ENCODE measurements at places on chromosomes 6 and 20.

- DNase-seq, result no peak
Observed at GRCh38 chr20:2618815-2619214, 33.6 kb upstream of the NOP56 start.

GRCh38 chr6:148943451-148943850 lies 196.6 kb downstream of the UST start:
- DNase-seq, result no peak

- DNase-seq, result no peak
Observed at GRCh38 chr6:31057426-31058003, 47.2 kb downstream of the MUC22 start.

DNA sequence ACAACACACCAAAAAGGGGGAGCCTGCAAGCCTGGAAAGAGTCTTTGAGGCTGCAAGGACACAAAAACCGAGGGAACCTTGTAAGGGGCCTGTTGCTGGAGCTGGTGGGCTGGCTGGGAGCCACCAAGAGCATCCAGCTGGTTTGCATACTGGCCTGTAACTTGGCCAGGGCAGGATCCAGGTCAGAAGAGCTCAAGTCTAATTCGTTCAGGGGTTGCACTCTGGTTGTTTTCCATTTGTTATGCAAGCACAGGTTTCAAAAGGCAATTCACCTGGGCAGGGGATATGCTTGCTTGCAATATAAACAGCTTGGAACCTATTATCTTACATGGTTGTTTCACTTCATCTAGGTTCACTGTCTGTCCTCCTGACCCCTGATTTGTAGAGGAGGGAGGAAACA lies 98.3 kb upstream of the GCM1 start:
- no peak for DNase-seq

GRCh38 chr20:62200491-62201172 lies 17.8 kb downstream of the MTG2 start:
- no peak for DNase-seq

DNA sequence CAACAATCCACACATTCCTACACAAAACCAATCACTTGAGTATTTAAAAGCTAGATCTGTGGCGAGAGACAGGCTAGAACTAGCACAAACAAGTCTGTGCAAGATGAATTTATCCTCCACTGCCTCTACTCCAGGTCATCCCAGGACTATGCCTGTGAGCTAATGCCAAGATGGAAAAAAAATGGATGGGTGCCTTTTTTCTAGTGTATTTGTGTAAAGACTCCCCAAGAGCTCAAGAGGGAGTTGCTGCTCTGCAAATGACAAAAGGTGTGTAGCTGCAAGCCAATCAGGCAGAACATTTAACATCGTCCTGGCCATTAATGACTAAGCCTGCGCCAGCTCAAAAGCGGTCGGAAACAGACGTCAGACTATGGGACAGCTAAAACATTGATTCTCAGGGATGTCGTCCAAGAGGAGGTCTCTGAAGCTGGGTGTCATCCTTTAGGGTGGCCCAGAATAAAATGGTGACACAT lies 21.9 kb downstream of the ATXN1 start:
- DNase-seq, result no peak

DNA sequence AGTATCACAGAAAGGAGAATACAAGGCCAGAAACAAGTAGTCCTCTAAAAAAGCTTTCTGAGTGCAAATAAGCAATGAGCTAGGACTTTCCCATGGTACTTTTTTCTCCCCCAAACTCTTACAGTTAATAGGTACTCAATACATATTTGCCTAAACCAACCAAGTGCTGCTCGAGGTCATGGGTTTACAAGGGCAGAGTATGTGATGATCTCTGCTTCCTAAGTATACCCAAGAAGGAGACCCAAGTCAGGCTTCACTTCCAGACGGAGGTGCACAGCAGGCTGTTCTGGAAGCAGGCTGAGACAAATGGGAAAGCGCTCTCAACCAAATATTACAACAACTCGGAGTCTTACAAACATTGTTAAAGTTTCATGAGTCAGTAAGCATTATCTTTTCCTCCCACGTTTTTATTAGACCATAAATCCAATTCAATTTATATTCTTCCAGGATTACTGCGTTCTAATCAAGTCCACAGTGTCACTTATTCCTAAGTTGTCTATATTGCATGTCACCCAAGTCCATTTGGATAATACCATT lies 8.1 kb downstream of the FYN start:
- no peak for DNase-seq

DNA sequence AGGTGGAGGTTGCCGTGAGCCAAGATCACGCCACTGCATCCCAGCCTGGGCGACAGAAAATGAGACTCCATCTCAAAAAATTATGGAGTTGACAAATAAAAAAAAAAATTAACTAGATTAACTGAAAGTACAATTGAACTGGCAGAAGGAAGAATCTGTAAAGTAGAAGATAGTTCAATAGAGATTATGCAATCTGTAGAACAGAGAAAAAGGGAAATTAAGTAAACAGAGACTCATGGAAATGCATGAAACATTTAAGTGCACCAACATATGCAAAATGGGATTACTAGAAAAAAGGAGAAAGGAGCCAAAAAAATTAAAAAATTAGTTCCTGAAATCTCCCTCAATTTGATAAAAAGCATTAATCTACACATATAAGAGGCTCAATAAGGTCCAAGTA lies 188.8 kb upstream of the KHDRBS2 start:
- DNase-seq, result no peak

- DNase-seq, result no peak
Observed at GRCh38 chr20:19937651-19938420, 79.3 kb upstream of the NAA20 start.

GRCh38 chr6:166852451-166852975 lies 103.8 kb downstream of the RNASET2 start:
- DNase-seq, result no peak

DNA sequence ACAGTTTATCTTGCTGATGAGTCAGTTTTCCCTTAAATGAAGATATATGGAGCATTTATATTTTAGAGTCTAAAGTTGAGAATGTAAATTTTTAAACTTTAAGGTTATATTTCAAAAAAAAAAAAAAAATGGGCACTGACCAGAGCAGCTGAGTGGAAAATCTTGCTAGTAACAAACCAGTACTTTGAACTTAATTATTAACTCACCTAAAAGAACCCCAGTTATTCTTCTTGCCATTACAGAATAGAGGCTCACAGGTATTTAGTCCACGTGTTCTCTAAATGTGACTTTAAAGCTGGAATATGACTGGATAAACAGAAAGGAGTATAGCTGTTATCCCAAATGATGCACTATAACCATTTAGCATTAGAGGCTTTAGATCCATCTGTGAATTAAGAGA lies 178.4 kb downstream of the COL9A1 start:
- DNase-seq, result no peak

- no peak for DNase-seq
Observed at GRCh38 chr20:58967652-58968429, 13.2 kb upstream of the NELFCD start.

DNA sequence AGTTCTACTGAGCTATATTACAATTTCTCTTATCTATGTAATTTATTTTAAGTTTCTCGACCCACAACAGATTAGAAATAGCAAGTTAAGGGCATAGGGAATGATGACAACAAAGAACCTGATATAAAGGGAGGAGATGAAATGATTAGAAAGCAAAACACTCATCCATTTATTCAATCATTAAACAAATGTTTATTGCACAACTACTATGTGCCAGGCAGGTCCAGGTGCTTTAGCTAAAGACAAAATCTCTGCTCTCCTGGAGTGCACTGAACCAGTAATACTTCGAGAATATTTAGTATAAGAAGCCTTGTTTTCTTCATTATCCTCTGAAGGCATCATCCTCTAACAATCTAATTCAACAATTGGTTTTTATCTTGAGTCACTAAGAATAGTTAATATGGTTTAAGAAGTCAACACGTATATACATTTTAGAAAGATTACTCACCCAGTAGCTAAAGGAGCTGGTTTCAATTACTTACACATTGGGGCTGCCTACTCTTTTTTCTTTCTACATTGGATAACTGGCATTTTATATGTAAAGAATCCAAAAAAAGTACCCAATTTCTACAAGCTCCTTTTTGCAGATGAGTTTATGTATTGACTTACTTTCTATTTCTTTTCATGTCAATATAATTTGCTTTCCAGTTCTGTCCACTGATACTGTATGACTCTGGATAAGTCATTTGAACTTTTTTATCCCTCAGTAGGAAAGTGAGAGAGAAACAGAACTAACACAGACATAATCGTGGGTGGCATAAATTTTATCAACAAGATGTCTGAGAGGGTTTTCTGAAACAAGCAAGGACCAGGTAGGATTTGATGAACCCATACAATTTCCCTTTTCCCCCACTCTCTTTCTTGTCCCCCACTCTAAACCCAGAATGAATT lies 312.6 kb downstream of the CLIC5 start:
- no peak for DNase-seq

DNA sequence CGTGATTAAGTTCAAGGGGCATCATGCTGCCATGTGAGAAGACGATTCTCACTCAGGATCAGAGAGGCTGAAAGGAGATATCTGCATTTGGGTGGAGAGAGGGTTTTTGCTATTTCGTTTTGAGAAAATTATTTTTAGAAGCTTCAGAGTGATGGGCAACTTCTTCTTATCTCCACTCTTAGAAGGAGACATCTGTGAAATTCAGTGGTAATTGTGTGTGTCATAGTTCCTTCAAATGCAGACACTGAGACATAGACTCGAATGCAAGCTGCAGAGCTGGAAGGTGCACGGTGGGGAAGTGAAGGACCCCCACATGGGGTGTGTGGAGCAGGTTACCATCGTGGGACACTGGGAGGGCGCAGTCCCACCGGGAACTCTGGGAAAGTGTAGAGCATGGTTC lies 116.8 kb downstream of the PRND start:
- DNase-seq, result no peak

DNA sequence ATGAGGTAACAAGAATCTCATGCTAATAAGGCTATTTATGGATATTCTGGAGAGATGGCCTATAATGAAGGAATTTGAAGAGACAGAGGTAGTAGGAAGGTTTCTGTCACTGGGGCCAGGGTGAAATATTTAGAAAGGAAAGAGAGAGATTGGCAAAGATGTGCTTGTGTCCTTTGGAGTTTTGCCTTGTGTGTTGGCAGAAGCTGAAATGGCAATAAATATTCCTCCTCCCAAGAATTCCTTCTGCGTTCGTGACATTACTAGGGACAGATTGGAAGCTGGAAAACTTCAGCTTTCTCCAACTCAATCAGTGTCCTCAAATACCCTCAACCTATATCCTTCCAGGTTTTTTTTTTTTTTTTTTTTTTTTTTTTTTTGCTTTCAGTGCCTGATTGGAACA lies 6.3 kb downstream of the SAMD5 start:
- no peak for DNase-seq

DNA sequence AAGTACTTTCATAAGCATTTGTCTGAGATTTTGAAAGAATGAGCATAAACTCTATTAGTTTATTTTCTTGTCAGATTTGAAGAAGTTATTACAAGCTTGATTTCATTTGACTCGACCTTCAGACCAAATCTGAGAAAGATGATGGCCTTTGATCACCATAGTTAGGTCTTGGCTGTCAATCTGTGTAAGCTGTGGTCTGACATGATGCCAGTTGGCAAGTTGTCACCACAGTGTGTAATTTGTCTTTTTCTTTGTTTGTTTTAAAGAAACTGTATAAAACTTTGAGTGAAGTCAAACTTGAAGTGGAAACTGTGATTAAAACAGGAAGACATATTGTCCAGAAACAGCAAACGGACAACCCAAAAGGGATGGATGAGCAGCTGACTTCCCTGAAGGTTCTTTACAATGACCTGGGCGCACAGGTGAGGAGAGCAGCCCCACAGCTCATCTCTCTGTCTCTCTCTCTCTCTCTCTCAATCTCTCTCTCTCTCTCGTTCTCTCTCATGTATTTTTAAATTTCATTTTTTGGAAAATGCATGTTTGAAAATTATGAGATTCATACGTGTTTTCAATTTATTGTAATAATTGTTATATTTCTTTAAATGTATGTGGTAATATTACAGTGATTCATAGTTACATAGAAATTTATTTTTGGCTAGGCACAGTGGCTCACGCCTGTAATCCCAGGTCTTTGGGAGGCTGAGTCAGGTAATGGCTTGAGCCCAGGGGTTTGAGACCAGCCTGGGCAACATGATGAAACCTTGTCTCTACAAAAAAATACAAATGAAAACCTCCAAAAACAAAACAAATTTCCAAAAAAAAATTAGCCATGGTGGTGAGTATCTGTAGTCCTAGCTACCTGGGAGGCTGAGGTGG lies 208.1 kb downstream of the UTRN start:
- no peak for DNase-seq

GRCh38 chr20:46027245-46027853 lies 1.7 kb upstream of the SLC12A5 start:
- DNase-seq, result no peak

- DNase-seq, result no peak
Observed at GRCh38 chr20:57808264-57809070, 98.7 kb upstream of the PMEPA1 start.

GRCh38 chr6:13299918-13300317 lies 28.4 kb downstream of the TBC1D7 start:
- no peak for DNase-seq

GRCh38 chr6:17648745-17649144 lies 48.6 kb downstream of the FAM8A1 start:
- no peak for DNase-seq
